ENCODE measurements at places on chromosomes 7 and 10. TPM values are rescaled to one million over a fixed set of nuclear protein-coding genes. Genes with fewer than 3 reads are reported as not detected.

KLLN gene
- total RNA-seq = 0.59 TPM

TACC2 gene
- total RNA-seq = 7.8 TPM

MAPK8 gene
- 97.1 TPM for total RNA-seq

EEPD1 gene
- 1.5 TPM for total RNA-seq

ITIH5 gene
- total RNA-seq = 0.30 TPM

GPR26 gene
- not detected for total RNA-seq

AFAP1L2 gene
- 0.05 TPM for total RNA-seq

SEMA3C gene
- 455 TPM for total RNA-seq

TRIM73 gene
- 0.59 TPM for total RNA-seq

DYDC2 gene
- not detected for total RNA-seq
